CD8-positive, alpha-beta memory T cell (primary cell): ENCODE measurements at places on chromosomes 7 and 10.

DNA sequence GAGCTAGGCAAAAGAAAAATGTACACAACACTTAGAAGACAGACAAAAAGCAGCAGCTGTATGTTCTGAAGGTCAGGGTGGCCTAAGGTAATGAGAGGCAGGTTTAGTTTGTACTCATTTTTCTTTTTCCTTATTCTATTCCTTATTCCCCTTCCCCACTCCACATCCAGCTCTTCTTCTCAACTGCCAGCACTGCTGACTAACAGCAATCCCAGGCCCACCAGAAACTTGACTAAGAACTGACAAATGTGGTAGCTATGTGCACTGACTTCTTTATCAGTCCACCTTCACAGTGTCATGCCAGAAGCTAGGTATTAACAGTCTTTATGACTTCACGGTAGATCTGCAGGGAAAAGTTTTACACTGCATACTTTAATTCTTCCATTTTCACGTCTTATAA lies 6.1 kb downstream of the COPG2 start:
- no peak overlapping the region for H3K27ac ChIP-seq
- H3K4me3 ChIP-seq, result no peak overlapping the region
- H3K27me3 ChIP-seq, result no peaks in the 10 kb centered on the region
- DNase-seq, result no peak
- H3K36me3 ChIP-seq, result no peaks in the 10 kb centered on the region

DNA sequence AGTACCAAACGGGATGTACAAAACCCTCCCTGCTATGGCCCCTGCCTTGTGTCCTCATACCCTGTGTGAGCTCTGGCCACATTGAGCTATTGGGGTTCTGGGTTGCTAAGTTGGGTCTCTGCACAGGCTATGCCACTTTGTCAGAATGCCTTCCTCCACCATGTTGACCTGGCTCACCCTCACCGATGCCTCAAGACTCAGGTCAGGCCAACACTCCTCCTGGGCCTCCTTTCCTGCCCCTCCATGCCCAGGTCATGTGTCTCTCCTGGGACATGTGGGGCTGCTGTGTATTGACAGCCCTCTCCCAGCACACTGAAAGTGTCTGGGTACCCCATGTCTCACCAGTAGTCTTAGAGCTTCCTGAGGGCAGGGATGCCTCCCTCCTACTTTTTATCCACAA lies 14.6 kb downstream of the TRPV5 start:
- no peak overlapping the region for H3K4me3 ChIP-seq
- H3K27ac ChIP-seq, result no peak overlapping the region

GRCh38 chr10:52908478-52908877 lies 135.9 kb upstream of the MBL2 start:
- no peaks in the 10 kb centered on the region for H3K4me1 ChIP-seq
- H3K27ac ChIP-seq, result no peak overlapping the region
- no peak for DNase-seq
- no peaks in the 10 kb centered on the region for H3K27me3 ChIP-seq
- no peaks in the 10 kb centered on the region for H3K36me3 ChIP-seq

GRCh38 chr7:150663802-150664494 lies 21.6 kb upstream of the GIMAP2 start:
- peak; percentile 10 for DNase-seq
- H3K27ac ChIP-seq, result no peak overlapping the region
- H3K4me1 ChIP-seq, result peaks cover 78% of the 10 kb centered on the region
- no peaks in the 10 kb centered on the region for H3K36me3 ChIP-seq
- H3K4me3 ChIP-seq, result peak overlapping the region; percentile 52

DNA sequence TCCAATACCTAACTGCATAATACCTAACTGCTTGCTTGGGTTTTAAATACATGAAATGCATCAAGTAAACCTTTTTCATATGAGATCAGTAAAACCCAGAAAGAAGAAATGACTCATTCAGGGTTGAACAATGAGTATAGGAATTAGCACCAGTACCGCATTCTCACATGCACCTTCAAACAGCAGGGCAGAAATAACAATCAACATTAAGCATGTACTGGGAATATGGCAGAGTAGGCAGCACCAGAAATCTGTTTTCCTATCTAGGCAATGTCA lies 850.3 kb upstream of the SORCS1 start:
- H3K4me3 ChIP-seq, result no peak overlapping the region
- no peak for DNase-seq
- H3K27me3 ChIP-seq, result no peaks in the 10 kb centered on the region
- H3K27ac ChIP-seq, result no peak overlapping the region
- H3K36me3 ChIP-seq, result no peaks in the 10 kb centered on the region
- H3K4me1 ChIP-seq, result no peaks in the 10 kb centered on the region

GRCh38 chr10:95389176-95389575 lies 98.4 kb upstream of the PDLIM1 start:
- H3K27ac ChIP-seq, result no peak overlapping the region
- no peaks in the 10 kb centered on the region for H3K36me3 ChIP-seq
- H3K4me3 ChIP-seq, result no peak overlapping the region
- no peaks in the 10 kb centered on the region for H3K27me3 ChIP-seq
- DNase-seq, result no peak
- no peaks in the 10 kb centered on the region for H3K4me1 ChIP-seq

DNA sequence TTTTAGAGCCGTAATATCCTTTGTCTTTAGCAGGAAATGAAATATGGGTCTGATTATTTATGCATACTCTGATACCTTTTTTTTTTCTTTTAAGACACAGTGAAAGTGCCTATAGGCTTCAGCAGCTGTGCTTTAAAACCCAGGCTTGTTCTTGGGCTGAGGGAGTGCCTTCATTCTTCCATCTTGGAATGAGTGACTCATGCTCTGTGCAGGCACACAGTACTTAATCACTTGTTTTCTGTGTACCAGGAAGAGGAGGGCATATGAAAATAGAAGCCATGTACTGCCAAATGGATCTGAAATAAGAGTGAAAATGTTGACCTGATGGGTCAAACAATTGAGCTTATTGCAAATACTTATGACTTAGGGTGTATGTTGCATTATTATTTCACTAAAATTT lies 12.0 kb downstream of the INPP5F start:
- DNase-seq, result no peak
- H3K27ac ChIP-seq, result no peak overlapping the region
- H3K36me3 ChIP-seq, result no peaks in the 10 kb centered on the region
- no peaks in the 10 kb centered on the region for H3K27me3 ChIP-seq
- no peak overlapping the region for H3K4me3 ChIP-seq
- H3K4me1 ChIP-seq, result peaks cover 17% of the 10 kb centered on the region

GRCh38 chr10:92103376-92104090 lies 180.0 kb downstream of the BTAF1 start:
- no peak for DNase-seq
- H3K27ac ChIP-seq, result no peak overlapping the region
- no peaks in the 10 kb centered on the region for H3K4me1 ChIP-seq
- H3K36me3 ChIP-seq, result no peaks in the 10 kb centered on the region

GRCh38 chr10:61937631-61938351 lies 36.3 kb downstream of the ARID5B start:
- no peak overlapping the region for H3K27ac ChIP-seq
- DNase-seq, result no peak
- no peaks in the 10 kb centered on the region for H3K27me3 ChIP-seq
- H3K4me1 ChIP-seq, result peaks cover 71% of the 10 kb centered on the region
- no peaks in the 10 kb centered on the region for H3K36me3 ChIP-seq

GRCh38 chr10:98425511-98426352 lies 10.8 kb upstream of the PYROXD2 start:
- peaks cover 14% of the 10 kb centered on the region for H3K36me3 ChIP-seq
- DNase-seq, result peak; percentile 56
- H3K4me1 ChIP-seq, result no peaks in the 10 kb centered on the region
- no peaks in the 10 kb centered on the region for H3K27me3 ChIP-seq

- H3K4me3 ChIP-seq, result no peak overlapping the region
- no peaks in the 10 kb centered on the region for H3K36me3 ChIP-seq
- H3K27me3 ChIP-seq, result peaks cover 3% of the 10 kb centered on the region
- DNase-seq, result no peak
- H3K27ac ChIP-seq, result no peak overlapping the region
These were observed 33.5 kb downstream of the KCNMA1 start for GRCh38 chr10:77604063-77604462.

DNA sequence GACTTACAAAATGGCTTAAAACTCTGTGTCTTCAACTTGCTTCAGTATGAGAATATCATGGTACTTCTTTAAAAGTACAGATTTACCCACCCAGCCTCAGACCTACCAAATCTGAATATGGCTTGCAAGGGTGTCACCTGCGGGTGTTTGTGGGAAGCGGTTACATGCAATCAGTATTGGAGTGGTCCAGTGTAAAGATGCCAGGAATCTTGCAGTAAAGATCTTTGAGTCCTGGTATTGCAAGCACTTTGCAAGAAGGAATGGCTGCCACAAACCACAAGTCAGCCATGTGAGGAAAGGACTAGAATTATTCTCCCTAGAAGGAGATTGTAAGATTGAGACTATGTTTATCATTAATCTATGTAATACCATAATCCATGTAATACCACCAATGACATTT lies 115.1 kb downstream of the PON1 start:
- H3K4me3 ChIP-seq, result no peak overlapping the region
- H3K27ac ChIP-seq, result no peak overlapping the region
- H3K27me3 ChIP-seq, result peaks cover 4% of the 10 kb centered on the region
- H3K4me1 ChIP-seq, result no peaks in the 10 kb centered on the region
- no peak for DNase-seq

- DNase-seq, result no peak
- H3K27me3 ChIP-seq, result no peaks in the 10 kb centered on the region
These were observed 43.6 kb upstream of the ZNF32 start for GRCh38 chr10:43692051-43692825.

GRCh38 chr7:70325509-70326101 lies 727.3 kb downstream of the AUTS2 start:
- no peak for DNase-seq
- no peaks in the 10 kb centered on the region for H3K27me3 ChIP-seq
- H3K36me3 ChIP-seq, result no peaks in the 10 kb centered on the region
- H3K4me1 ChIP-seq, result no peaks in the 10 kb centered on the region
- H3K27ac ChIP-seq, result no peak overlapping the region
- no peak overlapping the region for H3K4me3 ChIP-seq

DNA sequence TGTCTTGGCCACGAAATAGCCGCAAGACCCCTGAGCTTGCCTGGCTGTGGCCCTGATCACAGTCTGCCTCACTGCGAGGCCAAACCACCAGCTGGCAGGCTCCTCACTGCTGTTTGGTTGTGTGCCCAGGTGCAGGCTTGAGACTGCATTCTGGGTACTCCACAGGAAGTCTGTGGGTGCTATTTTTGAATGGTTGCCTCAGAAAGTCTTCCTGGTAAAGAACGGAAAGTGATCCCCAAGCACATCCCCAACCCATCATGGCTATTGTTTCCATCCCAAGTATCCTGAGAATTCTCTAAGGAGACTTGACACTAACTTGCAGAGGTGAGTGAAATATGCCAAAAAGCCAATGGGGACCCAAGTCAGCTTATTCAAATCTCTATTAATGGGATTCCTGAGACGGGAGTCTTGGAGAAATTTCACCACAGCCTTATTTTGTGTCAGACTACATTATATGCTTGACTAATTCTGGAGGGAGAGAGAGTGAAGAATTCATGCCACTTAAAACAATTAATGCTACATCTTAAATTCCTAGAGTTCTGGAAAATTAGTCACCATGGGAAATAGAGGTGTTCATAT lies 170.9 kb downstream of the RAMP3 start:
- no peak overlapping the region for H3K27ac ChIP-seq
- no peak for DNase-seq
- no peak overlapping the region for H3K4me3 ChIP-seq
- no peaks in the 10 kb centered on the region for H3K27me3 ChIP-seq

DNA sequence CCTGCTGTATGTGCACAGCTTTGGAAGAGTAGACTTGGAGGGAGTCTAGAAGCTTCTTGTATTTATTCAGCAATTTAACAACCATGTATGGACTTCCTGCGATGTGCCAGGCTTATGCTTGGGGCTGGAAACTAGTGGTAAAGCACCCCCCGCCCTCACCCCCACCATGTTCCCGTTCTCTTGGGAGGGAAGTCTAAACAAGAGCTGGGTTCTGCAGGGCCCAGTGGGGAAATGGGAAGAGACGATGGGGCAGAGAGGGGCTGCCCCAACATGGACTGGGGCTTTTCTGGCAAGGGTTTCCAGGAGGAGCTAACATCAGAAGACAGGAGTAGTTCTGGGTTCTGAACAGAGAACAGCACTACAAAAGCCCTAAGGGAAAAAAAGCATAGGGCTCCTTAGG lies 8.0 kb downstream of the RASSF4 start:
- peaks cover 34% of the 10 kb centered on the region for H3K4me1 ChIP-seq
- no peak overlapping the region for H3K27ac ChIP-seq
- no peaks in the 10 kb centered on the region for H3K36me3 ChIP-seq
- H3K27me3 ChIP-seq, result no peaks in the 10 kb centered on the region
- no peak overlapping the region for H3K4me3 ChIP-seq

GRCh38 chr7:45446195-45446944 lies 127.8 kb upstream of the ADCY1 start:
- H3K4me3 ChIP-seq, result no peak overlapping the region
- H3K27me3 ChIP-seq, result no peaks in the 10 kb centered on the region
- no peak overlapping the region for H3K27ac ChIP-seq
- no peaks in the 10 kb centered on the region for H3K4me1 ChIP-seq
- DNase-seq, result no peak

GRCh38 chr7:81725003-81725811 lies 44.6 kb downstream of the HGF start:
- H3K4me1 ChIP-seq, result no peaks in the 10 kb centered on the region
- no peaks in the 10 kb centered on the region for H3K27me3 ChIP-seq
- H3K4me3 ChIP-seq, result no peak overlapping the region
- DNase-seq, result no peak
- H3K27ac ChIP-seq, result no peak overlapping the region

DNA sequence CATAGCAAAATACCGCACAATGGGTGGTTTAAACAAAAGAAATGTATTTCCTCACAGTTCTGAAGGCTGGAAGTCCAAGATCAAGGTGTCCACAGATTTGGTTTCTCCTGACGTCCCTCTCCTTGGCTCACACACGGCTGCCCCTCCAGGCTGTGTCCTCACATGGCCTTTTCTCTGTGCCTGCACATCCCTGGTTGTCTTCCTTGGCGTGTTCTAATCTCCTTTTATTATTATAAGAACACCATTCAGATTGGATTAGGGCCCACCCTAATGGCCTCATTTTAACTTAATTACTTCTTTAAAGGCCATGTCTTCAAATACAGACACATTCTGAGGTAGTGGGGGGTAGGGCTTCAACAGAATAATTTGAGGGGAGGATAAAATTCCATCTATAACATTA lies 87.9 kb downstream of the FZD1 start:
- no peak for DNase-seq
- H3K4me1 ChIP-seq, result no peaks in the 10 kb centered on the region
- no peaks in the 10 kb centered on the region for H3K36me3 ChIP-seq

- no peak overlapping the region for H3K4me3 ChIP-seq
- H3K4me1 ChIP-seq, result no peaks in the 10 kb centered on the region
- DNase-seq, result no peak
- H3K36me3 ChIP-seq, result no peaks in the 10 kb centered on the region
These were observed 1023.2 kb downstream of the LRMDA start for GRCh38 chr10:76454506-76455140.

DNA sequence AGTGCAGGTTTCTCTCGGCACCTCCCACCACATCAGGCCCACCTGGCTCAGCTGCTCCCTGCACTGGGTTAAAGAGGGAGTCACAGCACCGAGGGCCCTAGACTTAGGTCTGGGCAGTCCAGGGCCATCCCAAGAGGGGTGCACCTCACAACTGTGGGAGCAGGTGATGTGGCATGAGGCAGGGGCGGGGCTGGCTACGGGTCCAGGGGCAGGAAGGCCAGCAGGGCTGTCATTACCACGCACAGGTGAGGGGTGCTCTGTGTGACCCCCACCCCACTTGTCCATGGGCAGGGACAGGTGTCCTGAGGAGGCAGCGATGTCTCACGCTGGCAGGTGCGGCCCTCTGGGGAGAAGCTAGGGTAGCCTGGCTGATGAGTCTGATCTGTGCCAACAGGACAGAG lies 40.5 kb upstream of the DPYSL4 start:
- H3K4me3 ChIP-seq, result no peak overlapping the region
- H3K36me3 ChIP-seq, result no peaks in the 10 kb centered on the region
- no peaks in the 10 kb centered on the region for H3K27me3 ChIP-seq
